ENCODE measurements at places on chromosomes 13 and 19. TPM values are rescaled to one million over a fixed set of nuclear protein-coding genes. Genes with fewer than 3 reads are reported as not detected.
A peak's percentile ranks its signal among the peaks of the same experiment; 100 is the strongest.

DNA sequence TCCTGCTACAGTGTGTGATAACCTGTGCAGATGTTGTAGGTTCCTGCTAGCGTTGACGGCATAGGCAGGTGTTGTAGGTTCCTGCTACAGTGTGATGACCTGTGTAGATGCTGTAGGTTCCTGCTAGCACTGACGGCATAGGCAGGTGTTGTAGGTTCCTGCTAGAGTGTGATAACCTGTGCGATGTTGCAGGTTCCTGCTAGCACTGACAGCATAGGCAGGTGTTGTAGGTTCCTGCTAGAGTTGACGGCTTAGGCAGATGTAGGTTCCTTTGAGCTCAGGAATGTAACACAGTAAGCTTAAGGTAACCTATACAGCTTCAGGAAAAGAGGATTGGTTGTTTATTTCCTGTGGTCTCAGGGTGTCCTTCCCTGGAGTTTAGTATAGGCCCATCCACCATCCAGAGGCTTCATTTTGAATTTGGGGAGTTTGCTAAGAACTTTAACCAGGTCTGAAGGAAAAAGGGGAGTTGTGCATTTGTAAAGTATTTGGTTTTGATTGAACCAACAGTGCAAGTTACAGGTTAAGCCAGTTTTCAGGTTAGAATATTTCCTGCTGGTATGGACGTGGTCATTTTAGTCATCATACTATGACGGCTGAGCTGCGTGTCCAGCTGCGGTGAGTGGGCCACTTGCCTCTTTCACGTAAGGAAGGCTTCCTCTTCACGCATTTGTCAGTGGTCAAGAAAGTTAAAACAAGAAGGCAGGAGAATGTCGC lies 53.8 kb downstream of the ATP11A start:
- DNase-seq: no peak

DNA sequence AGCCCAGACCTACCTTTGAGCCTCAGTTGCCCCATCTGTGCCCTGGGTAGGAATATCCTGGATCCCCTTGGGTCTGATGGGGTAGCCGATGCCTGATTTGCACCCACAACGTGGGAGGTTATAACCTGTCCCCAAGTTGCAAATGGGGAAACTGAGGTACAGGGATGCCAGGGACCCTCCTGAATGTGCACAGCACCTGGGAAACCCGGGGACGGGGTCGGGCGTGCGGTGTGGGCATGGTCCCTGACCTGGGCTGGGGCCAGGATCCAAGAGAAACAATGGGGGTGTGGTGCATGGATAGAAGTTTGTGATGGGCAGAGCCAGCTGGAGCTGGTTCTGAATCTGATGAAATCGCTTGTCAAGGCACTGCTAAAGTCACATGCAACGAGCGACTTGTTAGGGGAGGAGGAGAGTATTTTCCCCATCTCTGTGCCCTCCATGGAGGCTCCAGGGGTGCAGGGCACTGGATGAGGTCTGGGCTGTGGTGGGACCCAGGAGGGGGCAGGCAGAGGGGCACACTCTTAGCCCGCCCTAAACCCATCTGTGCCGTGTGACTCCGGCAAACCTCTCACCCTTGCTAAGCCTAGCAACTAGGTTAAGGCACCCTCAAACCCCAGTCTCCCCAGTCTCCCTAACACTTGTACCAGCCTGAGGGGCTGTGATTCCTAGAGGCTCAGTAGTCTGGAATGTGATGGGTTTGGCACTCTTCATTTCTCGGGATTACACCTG lies 749 bp downstream of the GDF15 start:
- DNase-seq: peak; percentile 65

DNA sequence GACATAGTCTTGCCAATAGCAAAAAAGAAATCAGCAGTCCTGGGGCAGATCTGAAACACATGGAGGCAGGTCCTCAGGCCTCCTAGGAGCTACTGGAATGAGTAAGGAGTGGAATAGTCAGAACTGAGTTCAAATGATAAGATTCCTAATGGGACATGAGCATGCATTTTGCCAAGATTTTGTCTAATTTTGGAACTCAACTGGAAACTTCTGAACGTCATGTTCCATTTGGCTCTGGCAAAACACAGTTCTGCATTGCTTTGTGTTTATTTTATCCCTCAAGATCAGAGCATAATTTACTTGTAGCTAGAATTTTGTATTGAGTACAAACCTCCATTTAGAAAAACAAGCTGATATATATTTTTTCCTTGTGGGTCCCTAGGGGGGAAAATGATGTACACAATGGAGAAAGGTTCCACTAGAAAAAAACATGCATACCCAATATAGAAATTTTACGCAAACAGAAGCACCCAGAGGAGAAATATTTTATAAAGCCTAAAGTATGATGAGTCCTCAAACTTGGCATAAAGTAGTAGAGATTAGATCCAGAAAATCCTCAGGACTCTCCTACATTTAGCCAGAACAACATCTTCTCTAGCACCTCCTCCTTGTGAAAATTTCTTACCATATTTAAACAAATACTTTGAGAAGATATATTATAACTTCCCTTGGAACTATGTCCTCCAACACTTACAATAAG lies 149.0 kb upstream of the SERP2 start:
- DNase-seq: no peak

GRCh38 chr19:55226788-55227187 lies 1.8 kb downstream of the TMEM86B start:
- no peak for DNase-seq

- no peak for DNase-seq
Observed at GRCh38 chr13:86003029-86003428, 203.8 kb upstream of the SLITRK6 start.

DNA sequence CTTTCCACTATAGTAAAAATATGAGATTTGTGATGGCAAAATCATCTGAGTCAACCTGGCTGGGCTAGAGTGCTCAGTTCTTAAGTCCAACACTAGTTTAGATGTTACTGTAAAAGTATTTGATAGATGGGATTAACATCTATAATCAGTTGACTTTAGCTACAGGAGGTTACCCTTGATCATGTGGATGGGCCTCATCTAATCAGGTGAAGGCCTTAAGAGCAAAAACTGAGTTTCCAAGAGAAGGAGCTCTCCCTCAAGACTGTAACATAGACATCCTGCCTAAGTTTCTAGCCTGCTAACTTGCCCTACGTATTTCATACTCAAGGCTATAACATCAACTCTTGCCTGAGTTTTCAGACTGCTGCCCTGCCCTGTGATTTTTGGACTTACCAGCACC lies 132.8 kb downstream of the ENOX1 start:
- no peak for DNase-seq

DNA sequence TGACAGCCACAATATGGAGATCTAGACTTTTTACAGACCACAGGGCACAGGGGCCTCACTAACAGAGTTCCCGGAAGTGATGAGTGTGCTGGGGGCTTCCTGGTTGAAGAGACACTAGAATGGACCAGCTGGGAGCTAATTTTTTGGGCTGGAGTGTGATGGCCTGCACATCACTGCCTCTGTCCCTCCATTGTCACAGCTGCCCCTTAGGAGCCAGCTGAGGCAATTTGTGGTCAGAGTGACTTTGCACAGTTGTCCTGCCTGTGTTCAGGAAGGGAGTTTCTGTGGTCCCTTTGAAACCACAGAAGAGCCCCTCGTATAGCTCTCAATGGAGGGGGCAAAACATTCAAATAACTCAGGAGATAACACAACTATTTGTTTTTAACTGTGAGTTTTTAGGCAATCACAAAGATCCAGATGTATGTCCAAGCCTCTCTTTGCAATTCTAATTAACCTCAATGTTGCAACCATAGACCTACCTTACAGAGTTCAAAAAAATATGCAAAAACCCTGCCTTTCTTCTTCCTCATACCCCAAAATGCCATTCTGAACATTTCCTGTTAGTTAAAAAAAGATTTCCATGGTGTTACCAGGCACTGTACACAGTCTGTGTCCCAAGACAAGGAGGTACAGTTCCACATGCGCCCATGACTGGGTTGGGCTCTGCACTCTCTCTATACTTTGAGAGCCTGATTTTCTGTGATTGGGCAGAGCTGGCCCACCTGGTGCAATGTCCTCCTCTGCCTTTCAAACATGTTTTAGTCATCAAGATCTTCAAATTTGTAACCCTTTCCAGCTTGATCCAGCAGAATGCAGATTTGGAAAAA lies 2.4 kb downstream of the ALOX5AP start:
- no peak for DNase-seq

Gene SMG9
- total RNA-seq: 60.6 TPM
